Head of caudate nucleus (tissue), 42 donors: ENCODE measurements at places on chromosomes 2 and 18.

DNA sequence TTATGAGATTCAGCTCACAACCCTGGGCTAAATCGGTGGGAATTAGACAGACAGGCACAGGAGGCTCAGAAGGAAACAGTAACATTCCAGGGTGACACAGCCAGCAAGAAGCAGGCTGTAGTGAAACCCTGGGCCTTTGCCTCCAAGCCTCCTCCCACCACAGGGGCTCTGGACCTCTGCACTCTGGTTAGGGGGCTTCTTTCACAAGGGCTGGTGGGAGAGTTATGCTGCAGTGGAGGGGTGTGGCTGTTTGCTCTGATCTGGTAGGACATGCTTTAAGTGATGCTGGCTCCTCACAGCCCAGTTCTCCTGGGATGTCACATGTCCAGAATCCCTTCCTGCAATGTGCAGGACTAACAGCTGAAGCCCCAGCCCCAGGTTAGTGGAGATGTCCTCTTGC lies 109.9 kb downstream of the TGFA start:
- DNase-seq: no peak

- DNase-seq: no peak
Measured at GRCh38 chr2:152716805-152717227, 445 bp downstream of the PRPF40A start.

- no peak for DNase-seq
Measured at GRCh38 chr2:233358335-233358734, 4.0 kb downstream of the DGKD start.

DNA sequence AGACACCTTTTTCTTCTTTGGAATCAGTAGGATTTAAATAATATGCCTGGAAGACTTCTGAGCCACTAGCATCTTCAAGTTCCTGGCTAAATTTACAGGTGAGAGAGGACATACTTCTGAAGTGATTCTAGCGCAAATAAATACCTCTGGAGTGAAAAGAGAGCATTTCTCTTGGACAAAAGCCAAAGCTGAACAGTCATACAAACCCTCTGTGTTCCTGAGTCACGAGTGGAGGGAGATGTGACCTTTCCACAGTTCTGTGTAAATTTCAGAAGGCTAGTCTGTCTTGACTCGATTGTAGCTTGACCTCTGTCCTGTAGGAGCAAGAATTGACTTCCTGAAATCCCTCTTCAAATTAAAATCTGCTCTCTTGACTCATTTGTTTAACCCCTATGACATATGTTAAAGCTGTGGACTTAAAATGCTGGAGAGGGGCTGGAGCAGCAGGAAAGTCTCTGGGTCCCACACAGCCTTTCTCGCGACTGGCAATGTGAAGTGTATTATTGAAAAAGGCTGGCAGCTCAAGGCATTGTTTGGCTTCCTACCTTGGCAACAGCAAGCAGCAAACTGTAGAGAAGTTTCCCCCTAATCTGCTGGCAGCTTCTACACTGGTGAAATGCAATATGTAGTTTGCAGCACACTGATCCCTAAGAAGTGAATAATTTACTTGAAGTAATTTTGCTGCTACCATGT lies 79.6 kb upstream of the GCFC2 start:
- no peak for DNase-seq

DNA sequence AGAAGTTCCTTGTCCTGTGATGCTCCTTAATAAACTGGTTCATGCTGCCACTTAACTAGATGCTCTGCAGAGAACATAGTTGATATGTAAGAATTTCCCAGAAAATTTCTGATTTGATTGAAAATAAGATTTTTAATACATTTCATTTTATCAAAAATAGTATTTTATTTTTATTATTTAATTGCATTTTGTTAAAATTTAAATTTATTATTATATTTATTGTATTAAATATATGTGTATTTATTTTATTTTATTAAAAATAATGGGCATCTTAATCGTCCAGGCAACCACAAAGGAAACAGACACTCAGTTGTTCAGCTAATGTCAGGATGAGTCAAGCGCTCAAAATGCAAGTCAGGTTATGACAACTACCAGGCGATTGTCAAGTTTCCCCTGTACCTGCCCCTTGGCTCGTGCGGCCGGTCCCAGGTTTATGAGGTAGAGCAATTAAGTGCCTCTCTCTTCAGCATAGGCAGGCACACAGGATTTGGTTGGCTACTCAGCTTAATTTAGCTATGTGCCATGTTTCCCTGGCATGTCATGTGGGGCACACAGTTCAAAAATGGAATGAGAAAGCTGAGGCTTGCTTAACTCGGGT lies 361.2 kb downstream of the RND3 start:
- DNase-seq: no peak

GRCh38 chr2:41994233-41994637 lies 53.6 kb upstream of the PKDCC start:
- DNase-seq: no peak

DNA sequence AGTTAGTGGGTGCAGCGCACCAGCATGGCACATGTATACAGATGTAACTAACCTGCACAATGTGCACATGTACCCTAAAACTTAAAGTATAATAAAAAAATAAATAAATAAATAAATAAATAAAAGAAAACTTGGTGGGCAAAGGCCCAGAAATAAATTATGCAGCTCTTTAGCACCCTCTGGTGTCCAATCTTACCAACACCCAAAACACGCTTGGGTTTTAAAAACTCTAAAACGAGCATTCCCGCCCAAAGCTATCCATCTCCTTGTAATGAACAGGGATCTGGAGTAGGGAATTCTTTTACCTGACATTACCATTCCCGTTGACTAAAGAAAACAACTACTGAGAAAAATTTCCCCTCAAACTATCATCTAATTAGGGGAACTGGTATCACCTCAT lies 2005.9 kb upstream of the CELF4 start:
- no peak for DNase-seq

DNA sequence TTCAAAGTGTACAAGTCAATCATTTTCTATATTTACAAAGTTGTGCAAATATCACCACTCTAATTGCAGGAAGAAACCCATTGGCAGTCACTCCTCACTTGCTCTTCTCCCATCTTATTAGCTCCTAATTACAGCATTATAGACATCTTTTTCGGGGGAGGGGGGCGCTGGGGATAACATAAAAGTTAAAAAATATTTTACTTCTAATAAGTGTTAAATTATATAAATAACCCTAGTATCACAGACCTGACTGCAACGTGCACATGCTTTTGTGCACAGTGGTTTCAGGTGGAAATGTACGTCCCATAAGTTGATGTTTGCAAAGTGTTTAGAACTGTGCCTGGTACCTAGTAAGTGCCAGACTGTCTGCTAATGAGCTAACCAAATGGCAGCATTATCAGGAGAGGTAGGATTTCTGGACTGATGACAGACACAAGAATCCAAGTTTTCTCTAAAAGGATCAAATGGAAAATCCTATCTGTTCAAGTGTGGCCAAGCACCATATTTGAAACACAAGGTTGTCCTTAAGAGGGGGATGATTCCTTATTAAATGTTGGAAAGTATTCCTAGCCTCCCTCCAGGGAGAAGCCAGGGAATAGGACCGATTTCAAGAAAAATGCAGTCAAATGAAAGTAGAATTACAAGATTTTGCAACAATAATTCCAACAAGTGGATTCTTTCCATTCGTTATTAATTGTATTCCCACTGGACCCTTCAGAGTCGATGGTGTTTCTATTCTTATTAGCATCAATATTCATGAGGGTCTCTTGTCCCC lies 70.0 kb downstream of the ACKR3 start:
- DNase-seq: no peak

GRCh38 chr2:85909005-85909404 lies 20.2 kb upstream of the ST3GAL5 start:
- DNase-seq: no peak

GRCh38 chr2:101153077-101153707 lies 2.0 kb upstream of the TBC1D8 start:
- DNase-seq: no peak

DNA sequence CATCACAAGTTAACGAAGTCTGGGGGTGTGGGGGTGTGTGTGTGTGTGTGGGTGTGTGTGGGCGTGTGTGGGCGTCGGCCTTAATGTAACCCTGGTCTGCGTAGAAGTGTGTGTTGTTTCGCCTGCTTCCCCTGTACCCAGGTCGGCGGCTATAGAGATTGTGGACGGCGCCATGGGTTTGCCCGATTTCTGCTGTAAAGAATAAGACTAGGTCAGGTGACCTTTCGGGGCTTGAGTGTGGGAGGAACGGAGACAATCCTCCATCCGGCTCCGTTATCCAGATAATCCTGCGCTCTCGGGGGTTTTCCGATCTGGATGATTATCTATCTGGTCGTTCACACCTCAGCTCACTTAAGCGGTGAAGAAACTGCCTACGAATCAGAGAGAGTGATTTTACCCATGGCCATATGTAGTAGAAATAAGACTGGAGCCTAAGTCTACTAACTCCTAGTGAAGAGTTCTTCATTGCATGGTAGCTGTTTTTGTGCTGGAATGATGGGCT lies 543 bp downstream of the HADHB start:
- peak; percentile 49 for DNase-seq

DNA sequence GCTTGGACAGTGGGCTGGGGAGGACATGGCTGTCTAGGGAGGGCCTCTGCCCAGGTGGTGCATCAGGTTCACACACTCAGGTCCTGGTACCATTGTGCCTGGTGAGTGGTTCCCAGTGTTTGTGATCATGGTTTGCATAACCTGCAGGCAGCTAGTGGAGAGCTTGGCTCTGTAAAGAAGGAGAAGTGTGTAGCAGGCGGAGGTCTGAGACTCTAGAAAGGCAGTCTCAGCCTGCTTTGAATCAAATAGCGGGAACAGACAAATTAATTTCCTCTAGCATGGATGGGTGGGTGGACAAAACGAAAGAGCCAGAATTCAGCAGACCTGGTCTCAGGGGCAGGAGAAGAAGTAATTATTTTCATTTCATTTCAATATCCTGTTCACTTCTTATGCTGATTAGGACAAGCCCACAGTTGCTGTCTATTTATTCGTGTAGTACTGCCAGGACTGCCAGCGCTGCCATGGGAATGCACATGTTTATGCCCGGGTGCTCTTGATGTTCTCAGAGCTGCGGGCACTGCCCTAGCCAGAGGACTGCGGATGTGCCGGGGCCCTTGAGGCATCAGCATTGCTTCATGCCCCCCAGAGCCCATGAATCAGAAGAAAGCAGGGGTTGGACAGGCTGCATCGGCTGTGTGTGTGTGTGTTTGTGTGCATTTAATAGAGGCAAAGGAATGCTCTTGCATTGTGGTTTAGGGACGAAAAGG lies 45.4 kb upstream of the DLX2 start:
- no peak for DNase-seq

- no peak for DNase-seq
Measured at GRCh38 chr18:43919551-43919950, 642.3 kb upstream of the SYT4 start.

GRCh38 chr18:51137026-51137729 lies 60.3 kb downstream of the MEX3C start:
- no peak for DNase-seq

- no peak for DNase-seq
Measured at GRCh38 chr2:183564726-183565125, 440.5 kb downstream of the NUP35 start.

GRCh38 chr2:172361360-172361759 lies 66.0 kb upstream of the ITGA6 start:
- no peak for DNase-seq

DNA sequence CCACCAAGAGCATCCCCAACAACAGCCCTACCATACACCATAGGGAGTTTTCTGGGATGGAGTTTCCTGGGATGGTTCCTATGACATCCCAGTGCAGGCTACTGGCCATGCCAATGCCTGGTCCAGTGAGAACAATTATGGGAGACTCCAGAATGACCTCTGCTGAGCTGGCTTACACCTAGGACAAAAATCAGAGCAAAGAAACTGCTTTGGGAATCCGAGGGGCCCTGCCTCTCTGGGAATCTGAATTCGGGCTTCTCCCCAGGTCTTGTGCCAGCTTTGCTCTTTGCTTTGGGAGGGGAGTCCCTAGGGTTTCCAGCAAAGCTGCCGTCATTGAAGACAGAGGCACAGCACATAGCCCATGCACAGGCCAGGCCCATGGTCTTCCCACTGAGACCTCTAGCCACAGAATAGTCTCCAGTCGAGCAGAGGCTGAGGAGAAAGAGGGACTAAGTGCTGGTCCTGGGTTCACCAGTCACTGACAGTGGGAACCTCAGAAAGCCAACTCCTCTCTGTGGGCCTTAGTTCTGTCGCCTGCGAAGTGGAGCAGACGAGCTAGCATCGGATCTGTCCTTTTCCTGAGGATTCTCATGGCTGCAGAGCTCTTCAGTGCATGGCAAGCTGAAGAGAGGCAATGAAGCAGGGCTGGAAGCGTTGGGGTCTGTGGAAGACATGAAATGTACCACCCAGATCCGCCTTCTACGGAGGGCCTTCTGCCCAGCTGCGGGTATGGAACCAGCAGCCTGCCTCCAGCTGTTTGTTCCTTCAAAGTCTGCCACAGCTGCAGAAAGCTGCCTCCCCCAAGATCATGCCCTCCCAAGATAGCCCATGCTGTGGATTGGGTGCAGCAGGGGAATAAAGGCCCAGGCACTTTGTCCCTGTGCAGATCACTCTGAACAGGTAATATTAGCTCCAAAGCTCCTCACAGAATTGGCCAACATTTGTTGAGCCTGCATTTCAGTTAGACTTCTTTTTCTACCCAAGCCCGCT lies 11.2 kb upstream of the LBH start:
- no peak for DNase-seq
